ENCODE measurements at places on chromosomes 7 and 10.

DNA sequence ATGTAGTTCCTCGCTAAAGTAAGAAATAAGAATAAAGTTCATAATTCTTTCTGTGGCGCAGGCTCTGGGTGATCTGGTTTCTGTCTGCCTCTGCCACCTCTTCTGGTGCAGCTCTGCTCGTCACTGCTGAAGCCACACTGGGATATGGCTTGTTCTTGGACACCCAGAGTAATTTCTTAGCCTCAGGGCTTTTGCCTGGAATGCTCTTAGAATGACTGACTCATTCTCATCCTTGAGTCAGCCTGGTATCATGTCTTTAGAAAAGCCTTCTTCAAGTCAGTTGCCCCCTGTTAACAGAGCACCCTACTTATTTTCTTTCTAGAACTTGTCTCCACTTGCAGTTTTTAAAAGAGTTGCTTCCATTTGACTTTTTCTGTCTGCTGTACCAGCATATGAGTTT is 2.0 kb downstream of the ZSCAN25 start:
- DNase-seq = no peak

- DNase-seq = no peak
Observed at GRCh38 chr7:134186801-134187200, 59.7 kb downstream of the LRGUK start.

GRCh38 chr7:34157137-34157536 is 251.8 kb downstream of the BMPER start:
- no peak for DNase-seq

DNA sequence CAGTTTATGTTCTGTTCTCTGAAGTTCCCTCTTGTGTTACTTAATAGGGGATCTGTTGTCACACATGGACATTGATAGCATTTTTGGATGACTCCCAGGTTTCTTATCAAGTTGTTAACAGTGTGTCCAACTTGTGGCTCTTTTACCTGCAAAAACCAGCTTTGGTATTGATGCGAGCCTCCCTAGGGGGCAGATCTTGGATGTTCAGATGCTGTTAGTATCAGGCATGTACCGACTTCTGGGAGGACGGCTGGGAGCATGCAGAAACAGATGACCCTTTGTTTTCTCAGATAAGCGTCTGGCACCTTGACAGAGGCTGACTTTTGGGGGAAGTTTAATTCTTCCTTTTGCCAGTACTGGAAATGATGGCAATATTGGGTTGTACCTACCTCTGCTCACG is 2.2 kb downstream of the PLPP4 start:
- no peak for DNase-seq

- DNase-seq = no peak
Observed at GRCh38 chr7:90570373-90570959, 25.7 kb upstream of the CDK14 start.

GRCh38 chr10:43194859-43195258 is 56.6 kb downstream of the CSGALNACT2 start:
- no peak for DNase-seq

DNA sequence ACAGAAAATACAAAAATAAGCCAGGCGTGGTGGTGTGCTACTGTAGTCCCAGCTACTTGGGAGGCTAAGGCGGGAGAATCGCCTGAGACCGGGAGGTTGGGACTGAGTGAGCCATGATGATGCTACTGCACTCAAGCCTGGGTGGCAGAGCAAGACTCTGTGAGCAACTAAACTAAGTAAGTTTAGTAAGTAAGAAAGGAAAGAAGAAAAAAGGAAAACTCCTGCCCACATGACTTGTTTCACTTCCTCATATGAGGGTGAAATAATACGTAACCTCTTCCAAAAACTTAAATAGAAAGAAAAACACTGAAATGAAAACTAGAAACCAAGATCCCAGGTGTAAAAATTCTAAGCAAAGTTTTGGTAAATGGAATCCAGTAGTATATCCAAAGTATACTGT is 79.6 kb downstream of the LARP4B start:
- DNase-seq = no peak

DNA sequence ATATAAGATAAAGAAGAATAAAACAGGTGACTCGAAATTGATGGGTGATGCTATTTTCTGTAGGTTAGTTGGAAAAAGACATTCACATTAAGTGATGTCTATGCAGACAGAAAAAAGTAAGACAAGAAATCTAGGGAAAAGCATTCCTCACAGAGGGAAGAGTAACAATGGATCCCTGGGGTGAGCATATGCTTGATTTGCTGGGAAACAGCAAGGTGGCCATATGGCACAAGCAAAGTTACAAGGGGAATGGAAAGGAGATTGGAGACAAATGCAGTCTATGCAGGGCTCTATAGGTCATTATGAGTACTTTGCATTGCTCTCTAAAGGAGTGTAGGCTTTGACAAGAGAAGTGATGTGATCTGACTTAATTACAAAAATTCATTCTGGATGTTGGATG is 90.9 kb upstream of the ZNF804B start:
- DNase-seq = no peak

- no peak for DNase-seq
Observed at GRCh38 chr10:132570771-132571649, 33.4 kb downstream of the INPP5A start.

GRCh38 chr10:86073199-86073977 is 293.2 kb downstream of the GRID1 start:
- no peak for DNase-seq

GRCh38 chr10:373526-374309 is 238.5 kb downstream of the ZMYND11 start:
- no peak for DNase-seq

DNA sequence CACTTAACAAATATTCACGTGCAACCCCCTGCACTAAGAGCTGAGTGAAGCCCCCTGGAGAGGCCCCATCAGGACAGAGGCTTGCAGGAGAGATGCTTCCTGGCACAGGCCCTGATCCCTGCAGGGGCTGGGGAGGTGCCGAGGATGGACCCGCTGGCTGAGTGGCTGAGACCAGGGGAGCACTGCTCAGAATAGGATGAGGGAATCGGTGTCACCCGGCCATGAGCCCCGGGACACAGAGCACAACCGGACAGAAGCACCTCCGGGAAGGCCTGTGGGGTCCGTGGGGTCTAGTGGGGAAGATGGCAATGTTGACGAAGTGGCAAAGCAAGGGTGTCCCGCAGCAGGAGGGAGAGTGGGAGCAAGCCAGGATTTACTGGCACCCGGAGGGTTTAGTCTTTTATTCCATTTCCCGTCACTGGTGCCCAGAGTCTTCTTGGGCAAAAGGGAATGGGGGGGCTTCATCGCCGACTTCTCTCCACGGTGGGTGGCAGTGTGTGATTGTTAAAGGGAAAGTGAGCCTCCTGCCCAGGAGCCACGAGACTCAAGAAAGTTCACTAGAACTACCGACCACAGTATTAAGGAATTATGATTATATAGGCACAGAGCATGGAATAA is 140.7 kb downstream of the ADARB2 start:
- DNase-seq = no peak

- no peak for DNase-seq
Observed at GRCh38 chr10:97358349-97358748, 23.8 kb upstream of the FRAT2 start.

DNA sequence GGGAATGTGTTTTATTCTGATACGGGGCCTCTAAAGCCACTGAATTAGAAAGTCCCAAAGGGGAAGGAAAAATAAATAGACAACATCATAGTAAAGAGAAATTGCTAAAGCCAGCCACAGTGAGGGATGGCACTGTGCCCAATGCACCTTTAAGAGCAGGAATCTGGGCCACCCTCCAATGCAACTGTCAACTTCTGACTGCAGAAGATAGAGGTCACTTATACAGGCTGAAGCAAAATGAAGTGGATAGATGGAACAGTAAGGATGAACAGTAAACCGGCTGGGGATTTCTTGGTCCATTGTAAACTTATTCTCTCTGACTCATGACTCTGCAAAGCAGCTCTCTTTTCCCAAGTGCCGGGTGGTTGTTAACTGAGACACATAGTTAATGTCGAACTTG is 54.0 kb upstream of the KCNIP2 start:
- DNase-seq = no peak

DNA sequence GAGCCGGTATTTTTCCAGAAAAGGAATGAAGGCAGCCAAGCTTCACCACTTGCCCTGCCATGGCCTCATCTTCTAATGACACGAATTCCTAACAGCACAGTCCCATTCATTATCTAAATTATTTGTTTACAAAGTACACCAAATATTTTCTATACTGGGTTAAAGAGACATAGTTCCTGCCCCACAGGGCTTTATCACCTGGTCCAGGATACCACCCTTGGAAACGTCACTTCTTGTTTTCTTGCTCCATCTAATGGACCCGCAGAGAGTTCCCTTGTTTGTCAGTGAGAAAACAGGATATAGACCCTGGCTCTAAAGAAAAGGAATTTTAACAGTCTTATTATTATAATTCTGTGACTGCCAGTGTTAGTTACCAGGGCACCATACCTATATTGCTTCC is 1165.4 kb downstream of the GATA3 start:
- no peak for DNase-seq

GRCh38 chr7:49797987-49798660 is 24.7 kb downstream of the VWC2 start:
- no peak for DNase-seq

- no peak for DNase-seq
Observed at GRCh38 chr7:131072505-131073091, 255.1 kb upstream of the MKLN1 start.

DNA sequence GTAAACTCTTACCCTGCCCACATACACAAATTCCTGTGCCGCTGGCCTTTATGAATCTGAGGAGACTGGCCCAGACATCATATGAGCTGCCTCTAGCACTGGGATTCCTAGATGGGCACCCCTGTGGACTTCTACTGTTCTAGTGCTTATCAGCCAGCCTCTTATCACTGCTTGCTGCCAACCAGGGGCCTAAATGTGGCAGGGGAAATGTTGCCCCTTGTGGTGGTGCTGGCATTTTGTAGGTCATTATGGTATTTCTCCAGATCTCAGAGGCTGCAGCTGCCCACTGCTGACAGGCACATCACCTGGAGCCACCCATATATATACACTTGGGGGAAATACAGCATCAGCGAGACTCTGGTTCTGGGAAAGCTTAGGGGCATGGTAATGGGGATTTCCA is 5.4 kb downstream of the SFR1 start:
- DNase-seq = no peak

GRCh38 chr7:116591202-116592040 is 66.6 kb downstream of the CAV1 start:
- DNase-seq = no peak

DNA sequence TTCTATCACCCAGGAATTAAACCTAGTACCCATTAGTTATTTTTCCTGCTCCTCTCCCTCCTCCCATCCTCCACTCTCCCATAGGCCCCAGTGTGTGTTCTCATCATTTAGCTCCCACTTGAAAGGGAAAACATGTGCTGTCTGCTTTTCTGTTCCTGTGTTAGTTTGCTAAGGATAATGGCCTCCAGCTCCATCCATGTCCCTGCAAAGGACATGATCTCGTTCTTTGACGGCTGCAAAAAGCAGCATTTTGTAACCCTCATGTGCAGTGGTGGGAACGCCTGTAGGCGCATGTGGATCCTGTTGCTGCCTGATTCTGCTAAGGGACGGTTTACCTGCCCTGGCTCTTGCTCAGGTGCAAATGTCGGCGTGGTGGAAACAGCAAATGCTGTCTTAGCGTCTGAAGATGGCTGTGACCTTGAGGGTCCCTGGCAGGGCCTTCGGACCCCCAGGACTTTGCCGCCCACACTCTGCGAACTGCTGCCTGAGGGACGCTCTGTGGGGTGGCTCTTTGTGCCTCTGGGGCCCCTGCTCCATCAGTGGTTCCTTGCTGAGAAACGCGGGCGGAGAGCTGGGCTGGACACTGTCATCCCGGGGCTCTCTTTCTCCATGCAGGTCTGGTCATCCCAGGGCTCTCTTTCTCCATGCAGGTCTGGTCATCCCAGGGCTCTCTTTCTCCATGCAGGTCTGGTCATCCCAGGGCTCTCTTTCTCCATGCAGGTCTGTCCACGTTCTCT is 5.6 kb upstream of the MTG1 start:
- no peak for DNase-seq

DNA sequence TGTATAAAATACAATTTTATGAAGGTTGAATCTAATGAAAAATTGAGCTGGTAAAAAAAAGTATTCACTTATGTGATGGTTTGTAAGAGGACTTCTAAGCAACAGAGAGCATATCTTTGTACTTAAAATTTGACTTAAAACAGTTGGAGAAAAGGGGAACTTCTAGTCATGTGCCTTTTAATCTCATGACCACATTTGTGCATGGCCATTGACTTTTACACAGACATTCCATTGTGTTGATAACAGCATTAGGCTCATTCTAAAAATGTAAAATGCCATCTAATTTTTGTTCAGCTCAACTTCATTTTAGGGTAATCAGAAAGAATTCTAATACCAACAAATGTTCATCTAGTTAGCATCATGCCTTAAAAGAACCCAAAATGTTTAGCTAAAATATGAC is 119.9 kb downstream of the HPSE2 start:
- DNase-seq = no peak

DNA sequence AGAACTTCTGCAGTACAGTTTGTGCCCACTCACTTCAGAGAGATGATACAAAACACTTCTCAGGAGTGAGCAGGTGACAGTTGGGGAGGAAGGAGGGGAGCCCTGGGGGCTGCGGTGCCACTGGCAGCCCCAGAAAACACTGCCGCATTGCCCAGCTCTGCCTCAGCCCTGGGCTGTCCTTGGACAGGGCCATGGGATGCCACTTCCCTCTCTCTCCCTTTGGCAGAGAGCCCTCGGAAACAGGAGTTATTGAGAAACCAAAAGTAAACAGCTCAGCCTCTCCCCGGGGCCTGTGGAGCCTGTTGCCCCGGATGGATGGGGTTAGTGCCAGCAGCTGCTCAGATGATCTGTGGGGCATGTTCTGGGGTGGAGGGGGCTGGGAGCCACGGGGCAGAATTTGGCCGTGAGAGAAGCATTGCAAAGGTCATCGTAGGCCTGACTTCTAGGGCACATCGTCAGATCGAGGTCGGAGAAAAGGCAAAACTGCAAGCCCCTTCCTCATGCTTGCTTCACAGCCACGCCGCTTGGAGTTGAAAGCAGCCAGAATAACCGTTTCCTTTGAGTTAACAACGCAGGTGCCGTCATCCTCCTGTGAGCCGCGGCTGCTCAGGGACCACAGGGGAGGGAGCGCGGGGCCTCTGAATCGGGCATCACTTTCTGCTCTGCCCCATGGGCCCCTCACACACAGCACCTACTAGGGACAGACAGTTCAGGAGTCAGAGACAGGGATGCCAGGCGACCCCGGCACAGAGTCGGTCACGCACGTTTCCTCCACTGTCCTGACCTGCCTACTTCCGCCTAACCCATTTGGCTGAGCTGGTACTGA is 256.4 kb downstream of the CAMK1D start:
- DNase-seq = no peak

DNA sequence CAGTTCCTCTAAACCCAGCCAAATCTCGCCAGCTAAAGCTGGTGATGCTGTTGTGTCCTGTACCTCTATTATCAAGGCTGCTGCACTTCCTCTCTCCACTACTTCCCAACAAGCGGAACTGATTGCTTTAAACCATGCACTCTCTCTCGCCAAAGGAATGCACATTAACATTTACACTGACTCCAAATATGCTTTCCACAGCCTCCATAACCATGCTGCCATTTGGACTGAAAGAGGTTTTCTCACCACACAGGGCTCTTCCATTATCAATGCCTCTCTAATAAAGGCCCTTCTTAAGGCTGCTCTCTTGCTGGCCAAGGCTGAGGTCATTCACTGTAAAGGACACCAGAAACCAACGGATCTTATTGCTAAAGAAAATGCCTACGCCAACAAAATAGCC is 11.4 kb upstream of the LRRC61 start:
- no peak for DNase-seq

Data from cortex of kidney (tissue), 1 donor.